ENCODE measurements at places on chromosomes 16 and 17.

GRCh38 chr16:12583237-12583897, 220.3 kb downstream of the CPPED1 start:
- no peak for DNase-seq

GRCh38 chr16:23807028-23807427, 28.8 kb upstream of the PRKCB start:
- no peak for DNase-seq

- DNase-seq = peak; percentile 46
Measured at GRCh38 chr17:76598004-76598439, 12.4 kb upstream of the ST6GALNAC2 start.

DNA sequence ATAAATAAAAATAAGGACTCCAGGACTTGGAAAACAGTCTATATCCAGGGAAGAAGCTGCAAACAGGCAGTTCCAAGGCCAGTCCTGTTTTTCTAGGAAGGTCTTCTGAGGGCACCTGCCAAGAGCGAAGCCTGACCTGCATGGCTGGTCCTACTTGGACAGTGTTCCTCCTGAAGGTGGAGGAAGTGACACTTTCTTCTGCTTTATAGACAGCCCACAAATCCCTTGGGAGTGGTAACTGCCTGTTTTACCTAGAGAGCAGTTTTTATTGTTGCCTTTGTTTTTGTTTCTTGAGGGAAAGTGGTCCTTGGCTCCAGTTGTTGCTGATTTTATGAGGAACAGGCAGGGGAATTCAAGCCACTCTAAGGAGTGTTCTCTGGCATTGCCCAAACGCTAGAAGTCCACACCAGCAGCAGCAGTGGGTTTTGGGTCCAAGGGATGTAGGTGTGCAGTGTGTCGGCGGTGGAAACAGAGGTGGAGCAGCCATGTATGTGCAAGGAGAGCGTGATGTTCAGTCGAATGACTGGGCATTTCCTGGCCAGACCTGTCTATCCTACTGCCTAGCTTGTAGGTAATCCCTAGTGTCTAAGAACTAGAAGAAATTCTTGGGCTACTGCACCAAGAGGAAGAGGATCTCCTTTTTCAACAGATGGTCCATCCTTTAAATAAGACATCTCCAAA, 35.3 kb downstream of the LDHD start:
- no peak for DNase-seq

GRCh38 chr16:4882000-4882632, 34.8 kb downstream of the UBN1 start:
- no peak for DNase-seq

DNA sequence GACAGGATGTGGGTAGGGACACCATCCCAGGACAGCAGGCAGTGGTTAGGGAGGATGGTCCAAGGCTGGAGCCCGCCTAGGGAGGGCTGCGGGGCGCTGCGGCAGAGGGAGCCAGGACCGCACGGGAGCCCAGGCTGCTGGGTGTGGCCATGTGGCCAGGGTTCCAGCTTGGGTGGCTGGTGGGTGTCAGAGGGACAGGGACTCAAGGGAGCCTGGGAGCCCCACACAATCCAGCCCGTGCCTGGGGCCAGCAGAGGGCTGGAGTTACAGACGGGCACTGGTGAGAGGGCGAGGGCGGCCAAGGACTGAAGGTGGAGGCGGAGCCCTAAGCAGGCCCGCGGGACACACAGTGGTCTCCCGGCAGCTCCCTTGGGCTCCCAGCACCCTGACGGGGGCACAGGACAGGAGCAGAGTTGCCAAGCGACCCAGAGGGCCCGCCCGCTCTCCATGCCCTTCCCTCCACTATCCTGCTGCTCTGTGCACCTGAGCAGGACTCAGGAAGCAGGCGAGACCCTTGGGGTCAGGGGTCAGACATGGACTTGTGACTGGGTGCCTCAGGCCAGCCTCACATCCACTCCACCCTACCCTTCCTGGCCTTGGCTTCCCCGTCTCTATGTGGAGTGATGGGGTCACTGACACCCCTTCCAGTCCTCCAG, 7.1 kb downstream of the MRPL28 start:
- DNase-seq = no peak

DNA sequence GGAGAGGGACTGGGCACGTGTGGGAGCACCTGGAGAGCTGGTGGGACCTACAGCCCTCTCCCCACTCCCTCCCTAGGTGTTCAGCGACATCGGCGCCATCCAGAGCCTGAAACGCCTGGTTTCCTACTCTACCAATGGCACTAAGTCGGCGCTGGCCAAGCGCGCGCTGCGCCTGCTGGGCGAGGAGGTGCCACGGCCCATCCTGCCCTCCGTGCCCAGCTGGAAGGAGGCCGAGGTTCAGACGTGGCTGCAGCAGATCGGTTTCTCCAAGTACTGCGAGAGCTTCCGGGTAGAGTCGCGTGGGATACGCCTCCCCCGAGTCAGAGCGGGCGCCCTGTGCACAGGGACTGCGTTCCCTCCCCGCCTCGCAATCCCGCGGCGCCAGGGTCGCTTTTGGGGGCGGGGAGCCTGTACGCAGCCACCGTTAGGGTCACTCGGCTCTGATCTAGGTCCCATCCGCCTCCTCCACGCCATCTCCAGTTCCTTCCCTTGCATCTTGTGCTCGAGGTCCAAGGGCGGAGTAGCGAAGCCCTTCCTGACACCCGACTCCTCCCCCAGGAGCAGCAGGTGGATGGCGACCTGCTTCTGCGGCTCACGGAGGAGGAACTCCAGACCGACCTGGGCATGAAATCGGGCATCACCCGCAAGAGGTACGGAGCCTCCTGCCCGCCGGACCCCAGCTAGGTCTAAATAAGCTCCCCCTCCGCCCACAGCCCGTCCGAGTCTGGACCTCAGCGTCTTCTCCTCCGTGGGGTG, 13.0 kb downstream of the SARM1 start:
- no peak for DNase-seq

DNA sequence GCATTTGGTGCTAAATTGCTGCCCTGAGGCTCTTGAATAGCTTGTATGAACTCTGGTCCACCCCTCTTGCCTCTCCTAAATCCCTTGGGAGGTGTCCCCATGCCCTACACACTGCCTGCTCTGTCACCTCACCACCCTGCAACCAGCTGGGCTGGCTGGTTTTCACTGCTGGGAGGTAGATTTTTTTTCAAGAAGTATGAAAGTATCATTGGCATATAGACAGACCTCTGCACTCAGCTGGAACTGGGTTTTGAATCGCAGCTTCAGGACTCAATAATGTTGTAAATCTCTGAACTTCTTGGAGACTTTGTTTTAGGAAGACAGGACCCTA, 184.9 kb downstream of the MSI2 start:
- DNase-seq = no peak

- no peak for DNase-seq
Measured at GRCh38 chr17:53463363-53463762, 359.4 kb upstream of the KIF2B start.

DNA sequence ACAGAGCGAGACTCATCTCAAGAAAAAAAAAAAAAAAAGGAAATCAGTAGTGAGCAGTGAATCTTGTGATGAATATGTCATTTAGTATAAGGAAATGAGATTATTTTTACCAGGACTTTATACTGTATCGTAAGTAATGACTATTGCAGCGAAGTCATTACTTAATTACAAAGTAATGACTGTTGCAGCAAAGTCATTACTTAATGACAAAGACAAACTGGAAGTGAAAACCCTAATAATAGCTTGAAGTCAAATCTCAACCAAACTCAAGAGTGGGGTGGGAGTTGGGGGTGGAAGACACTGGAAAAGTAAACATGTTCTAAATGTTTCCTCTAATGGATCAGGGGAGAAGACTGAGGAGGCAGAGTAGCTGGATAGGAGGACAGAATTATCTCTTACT, 76.5 kb downstream of the ARHGAP44 start:
- DNase-seq = no peak

- DNase-seq = no peak
Measured at GRCh38 chr16:71354156-71354555, 4.4 kb upstream of the CALB2 start.

DNA sequence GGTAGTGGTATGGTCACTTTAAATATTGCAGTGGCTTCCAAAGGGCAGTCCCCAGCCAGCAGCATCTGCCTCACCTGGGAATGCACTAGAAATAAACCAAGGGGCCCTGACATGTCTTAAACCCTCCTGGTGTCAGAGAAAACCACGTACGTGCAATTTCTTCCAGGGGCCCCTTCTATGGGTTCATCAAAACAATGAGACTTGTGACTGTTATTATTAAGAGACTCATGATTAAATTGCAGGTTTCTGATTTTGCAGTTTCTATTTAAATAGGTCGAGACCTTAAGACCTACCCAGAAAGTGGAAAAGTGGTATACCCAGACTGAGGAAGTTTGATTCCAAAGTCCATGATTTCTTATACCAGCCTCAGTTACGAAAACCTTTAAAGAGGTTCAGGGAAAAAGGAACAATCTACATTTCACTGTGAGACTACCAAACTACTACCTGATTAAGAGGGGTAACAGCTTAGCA, 746 bp upstream of the POLG2 start:
- DNase-seq = no peak

DNA sequence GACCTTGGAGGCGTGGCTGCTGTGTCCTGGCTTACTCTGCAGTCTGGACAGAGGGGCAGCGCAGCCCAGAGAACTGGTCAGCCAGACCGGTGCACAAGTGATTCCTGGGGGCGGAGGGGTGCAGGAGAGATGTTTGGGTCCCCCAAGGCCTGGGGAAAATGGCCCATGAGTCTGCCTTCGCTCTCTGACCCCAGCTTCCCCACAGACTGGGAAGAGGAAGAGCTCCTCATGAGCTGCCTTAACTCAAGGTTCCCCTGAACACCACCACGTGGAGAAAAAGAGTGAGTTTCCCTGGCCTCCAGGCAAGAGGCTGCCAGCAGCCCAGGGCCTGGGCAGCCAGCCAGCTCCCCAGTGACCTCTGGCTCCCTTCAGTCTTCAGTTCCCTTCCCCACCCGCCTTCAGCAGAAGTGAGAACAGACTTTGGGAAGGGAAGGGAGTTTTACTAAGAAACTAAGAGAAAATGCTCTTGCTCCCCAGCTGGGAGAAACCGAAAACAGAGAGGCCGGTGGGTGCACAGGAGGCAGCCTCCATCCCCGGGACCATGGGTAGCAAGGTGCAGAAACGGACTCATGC, 2.0 kb upstream of the C17orf99 start:
- no peak for DNase-seq

DNA sequence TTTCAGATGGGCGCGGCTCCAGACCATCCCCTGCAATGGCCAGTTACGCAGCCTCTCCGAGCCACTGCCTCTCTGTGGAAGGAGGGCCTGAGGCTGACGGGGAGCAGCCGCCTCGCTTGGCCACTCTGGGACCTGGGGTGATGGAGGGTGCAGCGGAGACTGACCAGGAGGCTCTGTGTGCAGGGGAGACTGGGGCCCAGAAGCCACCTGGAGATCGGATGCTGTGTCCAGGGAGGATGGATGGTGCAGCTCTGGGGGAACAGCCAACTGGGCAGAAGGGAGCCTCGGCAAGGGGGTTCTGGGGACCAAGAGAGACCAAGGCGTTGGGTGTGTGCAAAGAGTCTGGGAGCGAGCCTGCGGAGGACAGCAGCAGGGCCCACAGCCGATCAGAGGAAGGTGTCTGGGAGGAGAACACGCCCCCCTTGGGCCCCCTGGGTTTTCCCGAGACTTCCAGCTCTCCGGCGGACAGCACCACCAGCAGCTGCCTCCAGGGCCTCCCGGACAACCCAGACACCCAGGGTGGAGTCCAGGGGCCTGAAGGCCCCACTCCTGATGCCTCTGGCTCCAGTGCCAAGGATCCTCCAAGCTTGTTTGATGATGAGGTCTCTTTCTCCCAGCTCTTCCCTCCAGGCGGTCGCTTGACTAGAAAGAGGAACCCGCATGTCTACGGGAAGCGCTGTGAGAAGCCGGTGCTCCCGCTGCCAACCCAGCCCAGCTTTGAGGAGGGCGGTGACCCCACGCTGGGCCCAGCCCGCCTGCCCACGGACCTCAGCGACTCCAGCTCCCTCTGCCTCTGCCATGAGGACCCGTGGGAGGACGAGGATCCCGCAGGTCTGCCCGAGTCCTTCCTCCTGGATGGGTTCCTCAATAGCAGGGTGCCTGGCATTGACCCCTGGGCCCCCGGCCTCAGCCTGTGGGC, 17.4 kb upstream of the ZFPM1 start:
- no peak for DNase-seq

DNA sequence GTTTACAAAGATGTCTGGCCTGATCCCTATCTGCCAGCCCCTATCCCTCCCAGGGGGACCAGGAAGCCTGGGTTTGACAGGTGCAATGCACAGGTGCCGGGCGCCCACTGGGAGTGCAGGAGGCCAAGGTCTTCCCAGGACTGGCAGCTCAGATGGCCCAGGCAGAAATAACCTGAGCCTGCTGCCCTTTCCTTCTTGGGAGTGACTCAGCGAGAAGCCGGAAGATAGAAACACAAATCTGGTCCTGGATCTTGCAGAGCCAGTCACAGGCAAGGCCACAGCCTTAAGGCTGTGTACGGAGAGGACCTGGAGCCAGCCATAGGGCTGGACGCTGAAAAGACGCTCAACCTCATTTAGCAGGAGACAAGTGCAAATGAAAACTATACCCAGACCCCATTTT, 27.7 kb downstream of the GPR142 start:
- DNase-seq = no peak

DNA sequence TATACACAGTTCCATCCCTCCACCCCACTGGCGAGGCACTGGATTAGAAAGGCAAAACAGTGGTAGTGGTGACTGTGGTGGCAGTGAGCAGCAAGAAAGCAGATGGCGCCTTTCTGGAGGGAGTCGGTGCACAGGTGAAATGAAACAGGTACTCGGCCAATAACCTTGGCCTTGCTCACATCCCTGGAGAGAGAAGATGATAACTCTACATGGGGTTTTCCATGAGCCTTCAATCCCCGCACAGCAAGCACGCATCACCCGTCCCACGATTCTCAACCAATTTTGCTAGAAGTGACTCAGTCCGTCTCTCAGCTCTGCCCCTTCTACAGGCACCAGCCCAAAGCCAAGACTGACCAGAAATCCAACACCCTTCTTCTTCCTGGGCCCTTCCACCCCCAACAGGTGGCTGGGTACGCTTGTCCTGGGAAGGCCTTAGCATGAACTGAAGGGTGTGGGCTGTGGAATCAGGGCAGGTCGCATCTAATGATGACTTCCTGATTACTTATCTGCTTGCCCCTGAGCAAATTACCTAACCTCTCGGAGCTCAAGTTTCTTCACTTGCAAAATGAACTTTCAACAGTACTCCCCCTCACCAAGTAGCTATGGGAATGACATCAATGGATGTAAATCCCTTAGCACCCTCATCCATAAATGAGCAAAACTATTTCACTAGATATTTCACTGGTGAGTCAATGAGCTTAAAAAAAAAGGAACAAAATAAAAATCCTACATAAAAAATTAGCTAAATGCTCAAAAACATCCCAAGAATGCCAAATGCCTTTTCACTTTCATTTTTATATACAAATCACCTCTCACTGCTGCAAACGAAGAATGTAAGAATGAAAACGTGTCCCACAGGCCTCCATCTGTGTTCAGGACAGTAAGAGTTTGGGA, 18.0 kb downstream of the XPO6 start:
- no peak for DNase-seq

Measured in NCI-H510A (cell line).